ENCODE measurements at places on chromosomes 16 and 17.

DNA sequence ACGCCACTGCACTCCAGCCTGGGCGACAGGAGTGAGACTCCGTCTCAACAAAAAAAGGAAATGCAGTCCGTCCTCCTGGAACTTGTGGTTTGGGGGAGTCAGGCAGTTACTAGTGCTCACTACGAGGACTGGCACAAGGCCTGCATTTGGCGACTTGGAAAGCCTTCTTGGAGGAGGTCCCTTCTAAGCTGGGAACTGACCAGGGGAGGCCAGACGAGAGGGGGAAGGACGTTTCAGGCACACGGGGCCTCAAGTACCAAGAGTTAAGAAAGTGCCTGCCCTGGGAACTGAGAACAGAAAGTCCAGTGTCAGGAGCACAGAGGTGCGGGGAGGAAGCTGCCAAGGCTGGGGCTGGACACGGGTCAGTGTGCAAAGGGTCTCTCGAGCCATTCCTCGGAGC is 89.9 kb downstream of the ABR start:
- no peak for ATAC-seq

DNA sequence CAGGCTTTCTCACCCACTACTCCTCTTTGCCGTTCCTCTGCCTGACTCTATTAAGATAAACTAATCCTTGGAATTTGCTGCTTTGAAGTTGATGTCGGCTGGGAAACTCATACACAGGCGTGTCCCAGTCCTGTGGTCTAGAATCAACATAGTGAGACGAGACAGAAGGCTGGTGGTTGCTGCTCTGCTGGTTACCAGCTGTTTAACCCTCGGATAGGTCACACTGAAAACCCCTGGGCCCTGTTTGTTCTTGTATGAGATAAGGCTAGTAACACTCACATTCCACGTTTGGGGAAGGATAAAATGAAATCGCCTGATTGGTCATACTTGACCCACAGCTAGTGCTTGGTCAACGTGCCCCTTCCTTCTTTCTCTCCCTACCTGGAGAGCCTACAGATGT is 517.0 kb downstream of the CDH13 start:
- no peak for ATAC-seq

DNA sequence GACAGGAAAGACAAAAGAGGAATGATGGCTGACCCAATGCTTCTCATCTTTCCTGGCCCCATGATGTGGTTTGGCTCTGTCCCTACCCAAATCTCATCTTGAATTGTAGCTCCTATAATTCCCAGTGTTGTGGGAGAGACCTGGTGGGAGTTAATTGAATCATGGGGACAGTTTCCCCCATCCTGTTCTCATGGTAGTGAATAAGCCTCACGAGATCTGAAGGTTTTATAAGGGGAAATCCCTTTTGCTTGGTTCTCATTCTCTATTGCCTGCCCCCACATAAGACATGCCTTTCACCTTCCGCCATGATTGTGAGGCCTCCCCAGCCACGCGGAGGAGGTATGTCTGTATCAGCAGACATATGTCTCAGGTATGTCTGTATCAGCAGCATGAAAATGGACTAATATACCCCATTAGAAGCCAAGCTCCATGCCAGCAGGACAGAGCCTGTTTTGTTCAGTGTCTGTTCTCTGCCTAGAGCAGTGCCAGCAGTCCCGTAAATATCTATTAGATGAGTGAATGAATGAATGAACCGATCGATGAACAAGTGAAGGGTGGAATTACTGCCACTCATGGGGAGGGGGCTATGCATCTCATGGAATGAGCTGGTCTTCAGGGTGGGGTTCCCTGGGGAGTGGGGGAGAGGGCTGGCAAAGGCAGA is 304.4 kb downstream of the SOX9 start:
- no peak for ATAC-seq

DNA sequence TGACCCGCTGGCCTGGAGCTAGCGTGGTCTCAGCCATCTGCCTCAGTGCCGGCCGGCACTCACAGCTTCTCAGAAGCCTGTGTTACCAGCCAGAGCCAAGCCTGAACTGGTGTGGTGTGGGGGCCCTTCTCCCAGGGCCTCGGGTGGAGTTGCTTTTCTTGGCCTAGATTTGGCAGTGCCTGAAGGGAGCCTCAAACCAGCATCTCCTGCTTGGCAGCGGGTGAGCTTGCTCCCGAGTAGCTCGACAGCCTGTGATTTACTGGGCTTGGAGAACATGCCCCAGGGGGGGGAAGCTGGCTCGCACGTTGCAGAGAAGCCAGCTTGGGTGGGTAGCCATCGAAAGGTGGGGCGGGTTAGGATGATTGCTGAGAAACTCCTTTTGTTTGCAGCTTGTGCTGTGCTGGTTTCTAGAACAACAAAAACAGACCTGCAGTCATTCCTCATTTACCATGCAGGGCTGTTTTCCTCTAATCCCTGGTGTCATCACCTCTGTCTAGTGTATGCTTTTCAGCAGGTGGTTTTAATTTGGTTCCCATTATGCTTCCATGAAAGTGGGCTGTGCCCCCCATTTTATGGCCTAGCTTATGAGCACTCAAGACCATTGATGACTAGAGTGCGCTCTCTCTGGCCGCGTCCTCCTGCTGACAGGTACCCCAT is 42.2 kb downstream of the TBCD start:
- ATAC-seq: no peak

- no peak for ATAC-seq
Measured at GRCh38 chr16:53503991-53504663, 1.1 kb upstream of the AKTIP start.

DNA sequence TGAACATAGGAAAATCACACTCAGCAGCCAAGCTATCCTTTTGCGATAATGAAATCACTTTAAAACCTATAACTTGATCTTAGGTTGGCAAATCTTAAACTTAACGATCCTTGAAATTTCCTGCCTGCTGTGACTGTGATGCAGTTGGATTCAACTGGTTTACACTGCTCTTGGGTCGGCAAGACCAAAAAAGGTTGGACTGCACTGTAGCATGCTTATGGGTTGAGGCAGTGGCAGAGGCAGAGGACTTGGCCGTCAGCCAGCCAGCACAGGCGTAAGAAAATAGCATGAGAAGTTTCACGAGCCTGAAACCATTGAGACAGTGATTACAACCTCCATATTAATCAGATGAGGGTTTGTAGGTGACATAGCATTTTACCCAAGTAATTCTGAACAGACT is 21.4 kb downstream of the WSB1 start:
- ATAC-seq: no peak

GRCh38 chr16:23286131-23286532 is 16.0 kb upstream of the SCNN1B start:
- ATAC-seq: peak; percentile 65

DNA sequence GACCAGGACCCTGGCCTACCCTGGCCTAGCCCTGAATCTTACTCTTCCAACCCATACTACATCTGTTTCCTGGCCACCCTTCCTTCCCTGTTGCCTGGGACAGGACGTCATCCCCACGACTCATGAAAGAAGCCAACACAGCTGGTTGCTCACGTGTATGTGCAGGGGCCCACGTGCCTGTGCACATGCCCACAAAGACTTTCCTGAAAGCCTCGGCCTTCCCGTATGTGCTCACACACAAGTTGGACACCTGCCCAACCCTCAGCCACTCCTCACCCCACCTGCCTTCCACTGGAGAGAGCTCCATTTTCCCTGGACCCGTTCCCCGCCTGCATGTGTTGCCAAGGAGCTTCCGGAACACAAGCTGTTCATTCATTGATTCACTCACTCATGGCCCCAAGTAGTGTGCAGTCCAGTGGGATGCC is 7.0 kb downstream of the PLXDC1 start:
- ATAC-seq: no peak

- no peak for ATAC-seq
Measured at GRCh38 chr17:72382971-72383722, 262.3 kb downstream of the SOX9 start.

- no peak for ATAC-seq
Measured at GRCh38 chr16:22624038-22624799, 113.5 kb downstream of the NPIPB5 start.
